ENCODE measurements at places on chromosomes 5 and 9.

DNA sequence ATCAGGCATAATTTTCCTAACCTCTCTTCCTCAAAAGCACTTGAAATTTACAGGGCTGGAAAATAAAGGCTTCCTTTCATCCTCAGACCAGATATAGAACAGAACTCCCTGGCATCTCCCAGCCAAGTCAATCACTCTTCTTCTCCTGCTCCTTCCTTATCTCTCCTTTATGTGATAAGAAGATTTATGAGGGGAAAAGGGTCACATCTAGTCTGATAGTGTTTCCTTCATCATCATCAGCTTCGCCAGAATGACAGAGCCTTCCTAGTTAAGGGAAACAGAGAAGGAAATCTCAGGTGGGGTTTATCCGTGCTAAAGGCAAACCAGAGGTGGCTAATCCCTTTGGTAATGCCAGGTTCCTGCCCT, 36.2 kb downstream of the LIX1 start:
- no peak for DNase-seq

- DNase-seq = no peak
Measured at GRCh38 chr9:72872718-72873117, 80.1 kb downstream of the ALDH1A1 start.

DNA sequence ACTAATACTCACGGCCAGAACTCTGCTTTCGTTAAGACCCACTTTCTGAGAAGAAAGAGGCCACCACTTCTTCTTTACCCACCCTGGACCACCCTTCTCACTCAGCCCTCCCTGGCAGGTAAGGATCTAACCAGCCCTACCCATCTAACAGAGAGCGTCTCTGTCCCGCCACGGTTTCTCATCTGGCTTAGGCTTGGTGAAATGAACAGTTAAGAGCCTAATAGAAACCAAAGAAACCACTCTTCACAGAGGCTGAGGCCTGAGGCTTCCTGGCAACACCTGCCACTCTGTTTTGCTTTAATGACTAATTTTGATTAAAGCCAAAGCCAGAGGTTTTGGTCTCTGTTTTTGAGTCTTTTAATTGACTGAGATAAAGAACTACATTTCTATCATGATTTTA, 354.1 kb upstream of the SLC30A5 start:
- no peak for DNase-seq

DNA sequence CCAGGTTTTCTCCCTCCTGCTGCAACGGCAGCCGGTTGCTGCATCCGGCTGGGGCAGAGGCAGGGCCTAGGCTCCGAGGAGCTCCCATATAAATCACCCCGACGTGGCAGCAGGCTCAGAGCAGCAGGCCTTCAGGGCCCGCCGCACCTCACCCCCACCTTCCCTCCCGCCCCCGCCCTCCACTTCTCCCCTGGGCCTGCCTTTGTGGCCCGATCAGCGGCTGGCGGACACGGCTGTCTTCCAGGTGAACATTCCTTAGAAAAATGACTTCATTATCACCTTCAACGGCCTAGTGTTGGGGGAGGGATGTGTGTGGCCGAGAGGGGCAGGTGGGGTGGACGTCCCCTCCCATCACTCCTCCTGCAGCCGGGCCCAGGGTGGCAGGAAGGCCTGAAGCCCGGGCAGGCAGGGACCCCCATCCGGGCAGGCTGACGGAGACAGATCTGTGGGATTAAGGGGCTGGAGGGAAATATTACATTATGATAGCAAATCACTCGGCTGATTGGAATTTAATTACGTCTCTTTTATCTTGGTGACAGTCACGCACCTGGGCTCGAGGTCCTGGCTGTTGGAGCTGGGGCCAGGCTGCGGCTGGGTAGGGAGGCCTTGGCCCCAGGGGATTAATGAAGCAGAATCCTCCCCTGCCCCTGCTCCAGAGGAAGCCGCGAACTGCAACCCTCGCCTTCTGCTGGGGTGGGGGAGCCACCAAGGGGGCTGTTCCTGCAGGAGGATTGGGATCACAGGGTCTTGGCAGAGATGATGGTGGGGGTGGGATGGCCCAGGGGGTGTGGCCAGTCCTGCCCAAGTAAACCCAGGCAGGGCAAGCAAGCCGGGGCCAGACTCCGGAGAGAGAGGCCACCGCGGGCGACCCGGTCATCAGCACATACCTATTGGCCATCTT, 38.4 kb upstream of the RXRA start:
- no peak for DNase-seq

DNA sequence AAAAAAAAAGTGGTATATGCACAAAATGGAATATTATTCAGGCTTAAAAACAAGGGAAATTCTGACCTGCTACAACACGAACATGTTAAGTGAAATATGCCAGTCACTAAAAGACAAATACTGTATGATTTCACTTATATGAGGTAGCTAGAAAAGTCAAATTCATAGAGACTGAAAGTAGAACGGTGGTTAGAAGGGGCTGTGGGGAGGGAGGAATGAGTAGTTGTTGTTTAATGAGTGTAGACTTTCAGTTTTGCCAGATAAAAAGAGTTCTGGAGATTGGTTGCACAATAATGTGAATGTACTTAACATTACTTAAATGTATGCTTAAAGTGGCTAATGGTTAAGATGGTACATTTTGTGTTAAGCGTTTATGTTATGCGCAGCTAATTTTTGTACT, 79.5 kb upstream of the IL12B start:
- no peak for DNase-seq

DNA sequence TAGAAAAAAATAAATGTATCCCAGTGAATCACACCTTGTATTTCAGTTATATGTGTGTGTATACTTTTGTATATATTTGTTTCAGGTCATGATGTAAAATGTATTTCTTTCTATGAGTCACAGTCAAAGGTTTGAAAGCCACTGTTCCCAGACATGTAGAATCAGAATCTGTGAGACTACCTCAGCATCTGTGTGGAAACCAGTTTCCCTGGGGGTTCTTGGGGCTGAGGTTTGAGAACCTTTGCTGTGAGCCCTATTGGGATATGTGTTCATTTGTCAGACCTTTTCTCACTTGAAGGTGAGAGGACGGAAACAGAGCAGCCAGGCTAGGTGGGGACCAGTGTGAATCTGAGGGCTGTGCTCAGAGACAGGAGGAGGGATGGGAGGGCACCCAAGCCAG, 78.7 kb upstream of the SAP30L start:
- DNase-seq = peak; percentile 61

Measured in HCEC 1CT (cell line).